ENCODE measurements at places on chromosomes 7 and 10.

DNA sequence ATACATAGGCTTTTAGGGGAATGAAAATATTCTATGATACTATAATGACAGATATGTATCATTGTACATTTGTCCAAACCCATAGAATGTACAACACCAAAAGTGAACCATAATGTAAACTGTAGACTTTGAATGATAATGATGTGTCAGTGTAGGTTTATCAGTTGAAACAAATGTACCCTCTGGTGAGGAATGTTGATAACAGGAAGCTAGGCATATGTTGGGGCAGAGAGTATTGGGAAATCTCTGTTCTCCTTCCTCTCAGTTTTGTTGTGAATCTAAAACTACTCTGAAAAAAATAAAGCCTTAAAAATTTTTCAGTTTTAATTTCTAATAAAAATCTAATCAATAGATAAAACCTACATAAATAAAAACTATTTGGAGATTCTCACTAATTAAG lies 36.9 kb downstream of the C1GALT1 start:
- no peak for DNase-seq

DNA sequence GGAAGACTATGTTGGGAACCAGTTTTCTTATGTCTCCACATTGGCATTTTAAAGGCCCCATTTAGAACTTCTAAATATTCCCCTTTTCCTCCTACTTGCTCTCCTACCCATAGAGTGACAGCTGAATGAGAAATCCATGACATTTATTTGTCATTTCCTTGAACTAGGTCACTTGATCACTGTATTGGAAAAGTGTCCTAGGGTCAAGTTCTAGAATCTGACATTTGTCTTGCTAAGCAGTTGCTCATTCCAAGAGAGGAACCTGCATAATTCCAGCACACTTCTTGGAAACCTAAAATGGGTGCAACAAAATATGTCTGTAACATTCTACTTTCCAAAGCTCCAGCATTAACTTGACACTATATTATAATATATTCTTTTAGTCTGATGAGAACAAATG lies 3.6 kb upstream of the DPY19L1 start:
- DNase-seq = no peak

DNA sequence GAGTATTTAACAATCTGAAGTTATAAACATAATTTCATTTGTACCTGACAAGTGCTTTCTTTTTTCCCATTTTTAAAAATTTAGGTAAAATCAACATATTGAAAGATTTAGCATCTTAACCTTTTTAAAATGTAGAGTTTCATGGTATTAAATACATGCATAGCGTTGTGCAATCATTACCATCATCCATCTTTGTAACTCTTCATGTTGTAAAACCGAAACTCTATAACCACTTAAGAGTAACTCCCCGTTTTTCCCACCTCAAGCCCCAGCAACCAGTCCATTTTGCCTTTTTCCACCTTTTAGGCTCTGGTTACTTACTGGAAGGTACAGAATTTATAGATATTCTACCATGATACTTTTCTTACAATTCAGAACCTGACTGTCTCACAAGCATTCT lies 892.5 kb downstream of the DNAJB9 start:
- no peak for DNase-seq

- no peak for DNase-seq
These were observed 242.5 kb upstream of the PRSS58 start for GRCh38 chr7:142500366-142500765.

DNA sequence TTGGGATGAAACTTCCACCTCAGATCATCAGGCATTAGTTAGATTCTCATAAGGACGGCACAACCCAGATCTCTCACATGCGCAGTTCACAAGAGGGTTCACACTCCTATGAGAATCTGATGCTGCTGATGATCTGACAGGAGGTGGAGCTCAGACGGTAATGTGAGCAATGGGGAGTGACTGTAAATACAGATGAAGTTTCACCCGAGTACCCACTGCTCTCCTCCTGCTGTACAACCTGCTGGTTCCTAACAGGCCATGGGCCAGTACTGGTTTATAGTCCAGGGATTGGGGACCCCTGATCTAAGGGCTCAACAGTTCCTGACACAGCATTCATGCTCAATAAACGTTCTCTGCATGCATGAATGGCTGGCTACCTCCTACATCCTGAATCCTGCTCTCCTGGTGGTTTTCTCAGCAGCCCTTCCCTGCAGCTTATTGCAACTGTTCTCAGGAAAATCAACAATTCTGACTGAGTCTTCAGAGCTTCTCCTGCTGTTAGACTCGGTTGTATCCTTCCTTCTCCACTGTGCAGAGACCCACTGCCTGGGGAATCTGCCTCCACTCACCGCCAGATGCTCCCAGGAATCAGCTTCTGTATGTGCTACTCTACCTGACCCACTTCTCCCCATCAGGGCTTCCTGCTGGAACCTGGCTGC lies 17.4 kb downstream of the PDE6C start:
- no peak for DNase-seq

- no peak for DNase-seq
These were observed 42.7 kb downstream of the LRRC18 start for GRCh38 chr10:48896756-48897440.

- no peak for DNase-seq
These were observed 156.8 kb downstream of the FRMD4A start for GRCh38 chr10:14173706-14174594.

DNA sequence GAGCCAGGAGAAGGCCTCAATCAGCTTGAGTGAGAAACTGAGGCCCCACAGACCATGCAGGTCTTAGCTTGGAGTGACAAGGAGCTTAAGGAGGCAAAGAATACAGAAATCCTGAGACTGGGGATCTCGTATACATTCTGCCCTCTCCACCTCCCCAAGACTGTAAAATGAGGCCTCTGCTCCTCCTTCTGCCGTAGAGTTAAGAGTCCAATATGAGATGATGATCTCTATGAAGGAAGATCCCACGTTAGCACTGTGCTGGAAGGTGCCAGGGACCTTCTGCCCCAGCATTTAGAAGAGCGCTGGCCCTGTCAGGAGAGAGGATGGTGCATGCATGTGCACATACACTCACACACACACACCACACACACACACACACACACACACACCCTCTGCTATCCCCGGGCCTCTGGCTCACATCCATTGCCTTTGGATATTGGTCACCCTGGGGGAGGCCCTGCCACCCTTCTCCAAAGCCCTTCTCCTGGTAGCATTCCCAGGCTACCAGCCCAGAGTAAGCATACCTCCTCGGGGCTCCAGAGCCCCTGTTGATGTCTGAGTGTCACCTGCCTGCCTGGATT lies 15.0 kb downstream of the ZCCHC24 start:
- DNase-seq = no peak

DNA sequence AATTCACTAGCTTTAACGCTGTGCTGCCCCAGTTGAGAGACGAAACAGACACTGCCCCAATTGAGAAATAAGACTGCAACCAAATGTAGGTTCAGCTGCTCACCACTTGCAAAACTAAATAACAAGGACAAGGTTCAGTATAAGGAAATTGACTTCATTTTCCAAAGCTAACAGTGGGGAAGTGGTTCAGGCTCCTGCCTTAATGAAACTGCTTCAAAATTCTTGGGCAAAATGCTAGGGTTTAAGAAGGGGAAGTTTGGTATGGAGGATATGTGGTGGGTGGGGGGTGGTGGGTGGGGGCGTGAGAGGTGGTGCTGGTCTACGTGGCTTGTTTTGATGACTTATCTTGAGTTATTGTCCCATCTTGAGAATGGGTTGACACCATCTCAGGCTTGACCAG lies 21.8 kb downstream of the MRPL32 start:
- no peak for DNase-seq

DNA sequence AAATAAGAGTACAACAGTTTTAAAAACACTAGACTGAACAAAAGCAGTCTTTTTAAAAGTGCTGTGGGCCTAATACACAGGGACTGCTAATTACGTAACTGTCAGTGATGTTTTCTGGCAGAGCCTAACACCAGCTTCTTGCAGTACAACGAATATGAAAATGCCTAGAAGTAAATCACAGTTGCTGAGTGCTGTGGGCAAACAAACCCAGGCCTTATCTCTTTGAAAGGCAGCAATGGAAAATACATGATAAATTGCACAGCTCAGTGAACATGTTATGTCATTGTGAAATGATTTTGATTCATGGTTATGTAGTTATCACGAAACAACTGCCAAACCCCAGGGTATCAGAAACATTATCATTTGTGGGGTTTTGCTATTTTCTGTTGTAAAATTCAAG lies 428.4 kb downstream of the GFRA1 start:
- no peak for DNase-seq

GRCh38 chr10:98302741-98303365 lies 34.9 kb upstream of the LOXL4 start:
- no peak for DNase-seq

DNA sequence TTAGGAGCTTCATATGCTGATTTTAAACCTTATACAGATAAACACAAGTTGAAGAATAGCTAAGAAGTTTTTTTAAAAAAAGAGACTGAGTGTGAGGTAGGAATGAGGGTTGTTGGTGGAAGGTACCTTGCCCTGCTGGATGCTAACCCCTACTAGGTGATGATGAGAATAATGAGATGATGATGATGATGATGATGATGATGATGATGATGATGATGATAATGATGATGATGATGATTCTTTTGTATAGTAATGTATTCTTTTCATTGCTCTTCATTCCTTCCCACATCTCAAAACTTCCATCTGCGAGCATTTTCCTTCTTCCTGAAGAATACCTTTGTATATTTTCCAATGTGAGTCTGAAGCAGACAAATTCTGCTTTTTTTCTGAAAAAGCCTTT lies 14.1 kb upstream of the TMEM273 start:
- no peak for DNase-seq

DNA sequence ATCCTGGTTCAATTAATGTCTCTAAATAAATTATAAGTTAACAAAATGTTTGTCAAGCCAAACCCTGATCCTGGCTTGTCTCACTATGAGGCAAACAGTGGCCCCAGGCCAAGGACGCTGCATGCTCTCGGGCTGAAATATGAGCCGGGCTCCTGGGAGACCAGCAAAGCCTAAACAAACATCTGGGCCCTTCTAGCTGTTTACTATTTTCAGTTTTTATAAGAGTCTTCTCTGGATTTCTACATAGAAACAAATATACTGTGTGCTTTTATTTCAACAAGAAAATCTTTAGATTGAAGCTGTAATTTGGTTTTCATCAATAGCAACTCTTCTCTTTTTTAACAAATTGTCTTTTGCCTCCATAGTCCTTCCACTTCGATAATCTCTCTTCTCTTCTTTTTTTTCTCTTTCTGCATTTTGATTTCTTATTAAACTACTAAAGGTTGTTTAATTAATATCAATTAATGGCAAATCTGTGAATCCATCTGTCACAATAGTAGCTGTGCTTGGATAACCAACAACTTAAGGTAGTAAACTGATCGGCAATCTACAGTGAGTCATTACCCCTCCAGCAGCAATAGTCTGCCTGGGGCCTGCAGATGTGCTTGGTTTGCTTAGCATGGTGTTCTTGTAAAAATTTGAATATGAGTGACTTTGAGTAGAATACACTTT lies 83.3 kb upstream of the DNAJC1 start:
- no peak for DNase-seq

DNA sequence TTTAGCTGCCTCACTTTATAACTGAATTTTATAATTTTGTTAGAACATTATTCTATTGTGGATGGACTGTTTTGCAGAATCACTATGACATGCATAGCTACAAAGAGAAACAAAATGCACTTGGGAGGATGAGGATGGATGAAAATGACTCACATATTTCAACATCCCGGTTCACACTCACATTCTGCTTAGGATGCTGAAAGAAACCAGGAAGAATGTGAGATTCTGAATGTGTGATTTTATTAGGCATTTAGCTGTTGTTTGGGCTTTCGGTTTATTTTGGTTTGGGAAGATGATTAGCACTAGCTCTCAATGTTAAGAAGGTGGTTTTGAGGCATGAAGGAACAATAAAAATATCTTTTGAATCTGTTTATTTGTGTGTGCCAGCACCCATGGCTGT lies 235.5 kb downstream of the SEMA3E start:
- DNase-seq = no peak

GRCh38 chr10:133225707-133226191 lies 4.3 kb upstream of the UTF1 start:
- DNase-seq = no peak

DNA sequence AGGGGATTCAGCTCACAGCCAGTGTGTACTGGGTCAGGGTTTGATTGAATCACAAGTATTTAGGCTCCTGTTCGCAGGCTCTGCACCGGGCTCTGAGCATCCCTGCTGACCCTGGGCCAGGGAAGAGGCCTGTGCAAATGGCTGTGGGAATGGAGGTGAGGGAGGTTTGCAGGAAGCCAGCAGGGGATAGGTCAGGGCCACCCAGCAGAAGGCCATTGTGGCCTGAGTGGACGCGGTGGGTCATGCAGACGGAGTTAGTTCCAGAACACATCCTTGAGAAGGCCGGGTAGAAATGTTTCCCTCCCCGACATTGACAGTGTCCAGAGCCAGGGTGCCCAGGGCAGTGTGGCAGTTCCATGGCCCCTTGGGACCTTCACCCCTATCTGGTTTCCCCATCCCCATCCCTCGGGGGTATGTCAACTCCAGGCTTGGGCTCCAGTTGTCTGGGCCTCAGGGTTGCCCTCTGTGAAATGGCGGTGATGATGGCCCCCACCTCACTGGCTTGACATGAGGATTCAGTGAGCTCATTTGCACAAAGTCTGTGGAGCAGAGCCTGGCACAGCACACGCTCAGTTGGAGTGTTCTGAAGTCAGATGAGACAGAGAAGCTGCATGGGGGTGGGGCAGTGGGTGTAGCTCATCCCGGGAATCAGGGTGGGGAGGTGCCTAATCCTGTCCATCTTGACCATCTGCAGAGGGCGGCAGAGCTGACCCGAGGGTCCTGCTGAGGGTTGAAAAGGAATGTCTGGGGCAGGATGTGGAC lies 107.6 kb downstream of the ADCY1 start:
- DNase-seq = no peak

- no peak for DNase-seq
These were observed 406.1 kb downstream of the PARD3 start for GRCh38 chr10:34408956-34409355.

- DNase-seq = no peak
These were observed 777.5 kb upstream of the POM121L12 start for GRCh38 chr7:52257890-52258289.

GRCh38 chr10:121165276-121165675 lies 314.1 kb downstream of the WDR11 start:
- DNase-seq = no peak

DNA sequence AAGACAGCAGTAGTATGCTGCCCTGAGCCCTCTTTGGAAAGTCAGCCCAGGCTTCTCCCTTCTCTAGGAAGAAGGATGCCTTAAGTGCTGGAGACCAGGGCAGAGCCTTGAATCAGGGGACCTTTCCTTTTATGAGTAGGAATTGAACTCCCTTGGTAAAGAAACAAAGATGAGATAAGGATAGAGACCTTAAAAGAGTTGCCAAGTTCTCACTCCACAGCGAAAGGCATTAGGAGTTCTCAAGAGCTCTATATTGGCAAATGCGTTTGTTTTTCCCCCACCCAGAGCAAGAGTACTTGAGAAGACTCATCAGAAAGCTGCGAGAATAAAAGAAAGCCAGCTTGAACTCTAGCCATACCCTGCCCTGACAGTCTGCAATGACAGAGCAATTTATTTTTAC lies 72.9 kb upstream of the OGDHL start:
- no peak for DNase-seq

All from GM13977 (cell line).